ENCODE measurements at places on chromosomes 12 and 14. TPM values are rescaled to one million over a fixed set of nuclear protein-coding genes. Genes with fewer than 3 reads are reported as not detected.
A peak's percentile ranks its signal among the peaks of the same experiment; 100 is the strongest.

DNA sequence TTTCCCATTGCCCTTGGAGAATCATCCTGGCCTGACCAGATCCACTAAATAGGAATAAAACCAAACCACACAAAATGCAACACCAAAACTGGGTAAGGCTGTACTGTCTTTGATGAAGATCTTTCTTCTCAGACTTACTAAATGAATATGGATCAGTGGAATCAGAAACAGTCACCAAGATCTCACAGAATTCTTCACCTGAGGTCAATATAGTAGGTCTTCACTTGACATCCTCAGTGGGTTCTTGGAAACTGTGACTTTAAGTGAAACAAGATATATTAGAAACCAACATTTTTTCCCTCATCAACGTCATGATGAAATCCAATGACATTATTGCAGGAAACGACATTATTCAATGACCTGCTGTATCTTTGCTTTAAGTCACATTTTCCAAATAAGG lies 526.2 kb downstream of the FUT8 start:
- DNase-seq, result no peak

DNA sequence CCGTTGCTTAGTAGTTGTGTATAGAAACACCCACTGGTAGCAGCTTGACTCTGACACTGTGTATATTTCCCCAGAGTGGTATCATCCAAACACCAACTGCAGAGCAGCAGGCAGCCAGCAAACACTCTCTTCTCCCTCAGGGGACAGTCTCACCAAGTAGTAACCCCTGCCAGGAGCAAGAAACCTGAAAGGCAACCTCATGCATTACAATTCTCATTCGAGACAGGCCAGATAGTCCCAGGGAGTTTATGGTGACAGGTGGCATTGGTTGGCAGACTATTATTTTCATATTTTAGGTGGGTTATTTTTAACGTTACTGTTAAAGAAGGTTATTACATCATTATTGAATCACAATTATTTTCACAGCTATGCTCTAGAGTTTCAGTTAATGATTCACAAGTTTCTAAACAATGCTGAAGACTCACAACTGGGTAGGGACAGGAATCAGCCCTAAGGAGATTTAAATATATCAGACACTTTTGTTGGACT lies 222.8 kb downstream of the EGLN3 start:
- DNase-seq, result no peak

GRCh38 chr12:48007206-48007605 lies 2.9 kb upstream of the COL2A1 start:
- DNase-seq, result no peak

- no peak for DNase-seq
These were observed 691 bp downstream of the SLC2A13 start for GRCh38 chr12:40105265-40105514.

GRCh38 chr12:62925680-62926079 lies 9.3 kb downstream of the PPM1H start:
- no peak for DNase-seq

TEX22 gene
- not detected for polyA plus RNA-seq

GRCh38 chr12:74732164-74732784 lies 194.6 kb downstream of the ATXN7L3B start:
- DNase-seq, result no peak

GRCh38 chr12:75677522-75677921 lies 166.1 kb upstream of the KRR1 start:
- no peak for DNase-seq

DNA sequence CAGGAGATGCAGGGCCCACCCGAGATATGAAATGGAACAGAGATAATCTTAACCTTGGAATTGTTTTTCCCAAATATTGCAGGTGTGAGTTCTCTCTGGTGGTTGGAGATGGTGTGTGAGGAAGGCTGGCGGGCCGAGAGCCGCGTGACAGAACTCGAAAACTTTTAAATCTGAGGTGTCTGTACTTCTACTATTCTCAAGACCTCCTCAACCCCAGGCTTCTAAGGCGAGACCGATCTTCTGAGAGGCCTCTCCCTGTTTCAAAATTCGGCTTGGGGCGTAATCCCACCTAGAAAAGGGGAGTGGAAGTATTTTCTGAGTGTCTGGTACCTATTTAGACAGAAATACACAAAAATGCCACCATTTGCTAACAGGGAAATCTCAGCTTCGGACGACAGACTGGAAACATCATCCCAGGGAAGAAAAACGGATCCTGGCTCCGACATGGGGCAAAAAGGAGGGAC lies 611 bp downstream of the SARNP start:
- DNase-seq, result no peak

- no peak for DNase-seq
These were observed 62.8 kb downstream of the PPP2R5C start for GRCh38 chr14:101824339-101824727.

SYNE3 gene
- polyA plus RNA-seq, result 1.3 TPM

DNA sequence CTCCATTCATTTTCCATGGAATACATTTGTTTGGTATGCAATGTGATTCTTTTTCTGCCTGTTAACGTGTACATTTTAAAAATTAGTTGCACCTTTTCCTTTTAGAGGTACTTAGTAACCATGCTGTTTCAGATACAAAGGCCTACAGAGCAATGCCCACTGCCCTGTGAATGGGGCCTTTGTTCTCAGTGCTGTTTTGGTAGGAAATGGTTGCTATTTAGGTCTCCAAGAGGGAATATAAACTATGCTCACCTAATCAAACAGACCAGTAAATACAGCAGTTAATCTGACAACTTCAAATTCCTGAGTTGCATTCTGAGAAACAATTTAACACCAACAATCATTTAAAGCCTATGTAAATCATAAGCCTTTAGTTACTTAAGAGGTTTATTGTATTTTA lies 188.7 kb downstream of the BCAT1 start:
- no peak for DNase-seq

DNA sequence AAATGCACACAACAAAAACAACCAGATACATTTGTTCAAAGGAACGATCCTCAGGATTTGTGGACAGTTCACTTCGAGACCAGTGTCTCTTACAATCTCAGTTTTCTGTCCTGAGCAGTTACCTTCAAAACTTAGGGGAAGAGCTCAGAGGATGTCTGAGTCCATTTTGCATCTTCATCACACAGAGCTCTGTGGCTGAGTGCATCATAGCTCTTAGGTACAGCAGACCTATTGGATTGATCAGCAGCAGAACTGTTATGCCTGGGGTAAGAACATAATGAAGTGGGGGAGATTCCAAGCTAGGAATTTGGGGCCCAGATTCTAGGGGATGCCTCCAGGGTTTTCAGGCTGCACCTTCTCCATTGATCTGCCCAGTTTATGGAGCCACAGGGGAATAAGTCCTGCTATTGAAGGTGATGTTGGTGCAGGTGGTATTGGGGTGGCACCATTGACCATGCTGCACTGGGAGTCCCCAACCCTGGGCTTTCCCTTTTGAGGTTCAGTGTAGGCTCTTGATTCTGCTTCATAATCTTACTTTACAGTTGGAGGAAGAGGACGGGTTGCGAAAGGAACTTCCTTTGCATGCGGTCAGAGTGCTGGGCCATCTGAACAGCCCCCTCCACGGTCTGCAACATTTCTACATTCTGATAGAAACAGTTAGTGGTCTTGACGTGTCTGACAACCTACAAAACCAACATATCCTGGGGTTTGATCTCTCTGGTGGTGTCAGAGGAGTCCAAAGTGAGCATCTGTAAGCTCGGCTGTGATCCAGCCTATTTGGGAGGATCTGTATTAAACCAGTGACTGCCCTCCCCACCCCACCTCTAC lies 112.8 kb downstream of the CHST11 start:
- DNase-seq, result no peak

DNA sequence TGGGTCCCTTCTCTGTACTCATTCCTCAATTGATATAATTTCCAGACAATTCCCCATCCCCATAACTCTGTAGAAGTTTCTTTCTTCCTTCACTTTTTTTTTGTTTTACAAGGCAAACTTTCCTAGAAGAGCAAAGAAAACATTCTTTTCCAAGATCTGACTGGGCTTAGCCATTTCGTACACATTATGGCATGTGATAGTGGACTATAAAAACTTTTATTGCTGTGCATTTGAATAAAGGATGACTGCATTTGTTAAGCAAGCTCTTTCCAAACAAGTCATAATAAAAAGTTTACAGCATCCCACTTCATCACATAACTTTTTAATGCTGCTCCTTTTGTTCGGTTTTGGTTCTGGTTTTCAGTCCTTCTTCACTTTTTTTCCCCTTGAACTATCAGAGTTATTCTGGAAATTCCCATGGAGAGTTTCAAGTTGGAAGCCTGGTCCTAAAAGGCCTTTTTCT lies 231.0 kb upstream of the HMGA2 start:
- no peak for DNase-seq

- no peak for DNase-seq
These were observed 56.7 kb downstream of the SRGAP1 start for GRCh38 chr12:63900922-63901793.

- DNase-seq, result no peak
These were observed 184.1 kb downstream of the CCER1 start for GRCh38 chr12:90770861-90771260.

DNA sequence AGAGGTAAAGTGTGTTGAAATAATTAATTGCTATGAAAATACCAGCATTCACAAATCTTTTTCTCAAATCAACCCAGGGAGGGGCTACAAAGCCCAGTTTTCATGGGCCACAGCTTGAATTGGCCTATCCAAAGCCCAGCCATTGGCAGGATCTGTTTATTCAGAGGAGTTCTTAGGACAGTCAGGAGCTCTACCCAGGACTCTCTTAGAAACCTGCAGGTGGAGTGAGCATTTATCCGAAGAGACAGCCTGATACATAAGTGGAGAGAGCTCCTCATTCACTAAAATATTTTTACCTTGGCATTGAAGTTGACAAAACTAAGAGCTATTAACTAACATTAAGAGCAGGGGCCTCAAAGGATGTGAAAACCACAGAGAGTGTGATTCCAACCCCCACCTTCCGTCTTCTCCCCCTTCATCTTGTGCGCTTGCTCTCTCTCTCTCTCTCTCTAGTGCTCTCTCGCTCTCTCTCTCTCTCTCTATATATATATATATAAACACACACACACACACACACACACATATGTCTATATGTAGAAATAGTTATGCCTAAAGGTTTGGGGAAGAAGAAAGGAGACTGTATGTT lies 315.5 kb downstream of the SNAPC1 start:
- no peak for DNase-seq

EEF1AKMT3 gene
- polyA plus RNA-seq, result 5.4 TPM

- DNase-seq, result no peak
These were observed 333.9 kb upstream of the CCDC196 start for GRCh38 chr14:66152302-66152701.

KRT77 gene
- polyA plus RNA-seq, result 1.3 TPM

SYCP3 gene
- polyA plus RNA-seq, result 0.13 TPM

DPPA3 gene
- not detected for polyA plus RNA-seq

SYT10 gene
- polyA plus RNA-seq, result not detected

DNA sequence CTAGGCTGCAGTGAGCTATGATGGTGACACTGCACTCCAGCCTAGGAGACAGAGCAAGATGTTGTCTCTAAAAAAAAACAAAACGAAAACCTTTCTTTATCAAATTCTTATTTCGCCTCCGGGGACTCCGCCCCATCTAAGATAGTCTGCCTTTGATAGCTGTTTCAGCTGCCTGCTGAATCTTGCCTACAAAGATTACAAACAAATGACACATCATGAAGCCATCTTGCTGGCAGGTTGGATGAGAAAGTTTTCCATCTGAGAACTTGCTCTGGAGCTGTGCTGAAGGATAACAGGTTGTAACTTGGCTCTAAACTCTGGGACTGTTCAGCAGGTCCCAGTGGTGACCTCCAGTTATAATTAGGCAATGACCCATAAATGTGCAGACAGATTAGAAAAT lies 41.8 kb upstream of the AEBP2 start:
- DNase-seq, result peak; percentile 80

DNA sequence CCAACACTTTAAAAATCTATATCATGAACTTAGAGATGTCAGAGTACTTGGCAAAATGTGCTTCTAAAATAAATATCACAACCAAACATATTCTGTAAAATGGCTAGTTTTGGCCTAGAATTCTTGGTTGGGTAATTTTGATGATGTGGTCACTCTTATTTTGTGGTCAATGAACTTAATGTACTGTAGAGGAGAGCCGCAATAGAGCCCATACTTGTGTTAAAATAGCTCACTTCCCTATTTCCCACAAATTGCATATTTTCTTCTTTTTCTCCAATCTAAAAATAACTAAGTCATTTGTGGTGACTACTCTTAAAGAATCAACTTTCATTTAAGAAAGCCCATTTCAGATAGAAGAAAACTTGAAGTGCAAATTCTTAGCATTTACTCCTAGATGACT lies 619.4 kb downstream of the CCER1 start:
- no peak for DNase-seq

TAS2R42 gene
- not detected for polyA plus RNA-seq

B4GALNT3 gene
- 8.4 TPM for polyA plus RNA-seq
